ENCODE measurements at places on chromosomes 5 and 9.
A peak's percentile ranks its signal among the peaks of the same experiment; 100 is the strongest.

- no peak for DNase-seq
Observed at GRCh38 chr9:85528607-85529006, 213.1 kb downstream of the AGTPBP1 start.

DNA sequence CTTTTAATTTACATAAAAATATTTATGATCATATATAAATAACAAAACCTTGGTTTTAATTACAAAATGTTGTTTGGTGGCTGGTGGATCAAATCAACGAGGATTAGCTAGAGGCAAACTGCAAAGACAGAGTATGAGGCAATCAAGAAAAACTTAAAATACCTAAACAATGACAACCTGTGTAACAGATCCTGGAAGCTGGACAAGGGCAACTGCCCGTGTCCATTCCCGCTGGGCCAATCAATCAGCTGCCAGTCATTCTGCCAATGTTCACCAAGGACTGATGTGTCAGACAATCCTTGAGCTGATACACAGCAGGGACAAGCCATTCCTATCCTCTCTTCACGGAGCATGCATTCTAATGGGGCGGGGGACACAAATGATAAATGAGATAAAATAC, 3.2 kb upstream of the TENT4A start:
- no peak for DNase-seq

- DNase-seq = no peak
Observed at GRCh38 chr5:158406884-158407823, 548.2 kb upstream of the CLINT1 start.

DNA sequence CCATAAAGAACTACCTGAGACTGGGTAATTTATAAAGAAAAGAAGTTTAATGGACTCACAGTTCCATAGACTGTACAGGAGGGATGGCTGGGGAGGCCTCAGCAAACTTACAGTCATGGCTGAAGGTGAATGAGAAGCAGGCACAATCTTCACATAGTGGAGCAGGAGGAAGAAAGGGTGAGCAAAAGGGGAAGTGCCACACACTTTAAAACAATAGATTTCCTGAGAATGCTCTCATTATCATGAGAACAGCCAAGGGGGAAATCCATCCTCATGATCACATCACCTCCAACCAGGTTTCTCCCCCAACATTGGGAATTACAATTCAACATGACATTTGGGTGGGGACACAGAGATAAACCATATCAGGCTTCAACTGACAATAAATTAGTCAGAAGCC, 664.9 kb downstream of the TAF11L14 start:
- no peak for DNase-seq

DNA sequence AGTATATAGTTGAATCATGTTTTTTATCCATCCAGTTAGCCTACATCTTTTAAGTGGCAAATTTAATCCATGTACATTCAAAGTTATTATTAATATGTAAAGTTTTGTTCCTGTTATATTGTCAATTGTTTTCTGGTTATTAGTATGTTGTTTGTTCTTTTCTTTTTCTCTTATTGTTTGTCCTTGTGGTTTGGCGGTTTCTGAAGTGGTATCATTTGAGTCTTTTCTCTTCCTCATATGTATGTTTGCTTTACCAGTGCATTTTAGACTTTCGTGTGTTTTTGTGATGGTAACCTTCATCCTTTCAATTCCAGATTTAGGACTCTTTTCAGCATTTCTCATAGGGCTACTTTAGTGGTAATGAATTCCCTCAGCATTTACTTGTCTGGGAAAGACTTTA, 130.4 kb upstream of the RFX3 start:
- DNase-seq = no peak

DNA sequence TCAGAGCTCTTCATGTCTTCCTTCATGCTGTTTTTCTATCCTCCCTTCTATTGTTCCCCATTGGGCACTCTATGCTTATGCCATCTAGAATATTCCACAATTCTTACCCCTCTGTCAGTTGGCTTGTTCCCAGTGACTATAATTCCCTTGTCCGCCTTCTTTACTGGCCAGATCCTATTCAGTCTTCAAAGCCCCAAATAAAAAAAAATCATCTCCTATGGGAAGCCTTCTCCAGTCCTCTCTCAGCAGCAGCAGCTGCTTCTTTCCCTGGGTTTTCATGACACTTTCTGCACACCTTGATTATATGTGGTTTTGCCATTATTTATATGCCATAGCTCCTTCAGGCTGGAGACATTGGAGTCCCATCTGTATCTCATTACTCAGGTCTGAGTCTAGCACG, 54.6 kb upstream of the TNFAIP8 start:
- DNase-seq = no peak

- no peak for DNase-seq
Observed at GRCh38 chr5:149237662-149238061, 34.0 kb upstream of the AFAP1L1 start.

DNA sequence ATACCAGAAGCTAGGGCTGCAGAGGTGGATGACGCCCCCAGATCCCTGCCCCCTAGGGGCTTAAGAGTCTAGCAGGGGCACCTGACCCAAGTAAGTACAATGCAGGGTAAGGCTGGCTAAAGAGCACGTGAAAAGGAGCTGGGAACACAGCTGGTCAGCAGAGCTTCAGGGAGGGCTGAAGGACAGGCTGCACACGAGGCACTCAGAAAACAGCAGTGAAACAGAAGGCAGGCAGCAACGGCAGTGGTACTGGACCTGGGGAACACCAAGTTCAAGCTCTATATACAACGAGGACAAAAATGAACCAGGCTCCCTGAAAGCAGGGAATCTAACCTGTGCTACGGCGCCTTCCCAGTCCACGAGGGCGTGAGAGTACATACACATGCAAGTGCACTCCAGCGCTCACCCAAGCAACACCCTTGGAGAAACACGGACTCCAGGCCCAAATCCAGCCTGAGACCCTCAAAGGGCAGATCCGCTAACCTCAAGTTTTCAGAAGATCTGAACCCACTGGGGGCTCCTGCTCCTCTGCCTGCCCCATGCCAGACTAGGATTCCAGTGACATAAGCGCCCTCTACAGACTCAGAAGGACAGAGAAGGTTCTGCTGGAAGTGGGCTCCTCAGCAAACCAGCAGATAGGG, 57.4 kb downstream of the PSMB7 start:
- no peak for DNase-seq

- DNase-seq = no peak
Observed at GRCh38 chr9:101399643-101399970, 956 bp downstream of the ZNF189 start.

- peak; percentile 59 for DNase-seq
Observed at GRCh38 chr5:446883-447263, 3.9 kb downstream of the EXOC3 start.
